CD4-positive, alpha-beta T cell (primary cell): ENCODE measurements at places on chromosomes 2 and 18. TPM values are rescaled to one million over a fixed set of nuclear protein-coding genes. Genes with fewer than 3 reads are reported as not detected.

The CNDP1 gene
- total RNA-seq: 0.25 TPM

- no peaks in the 10 kb centered on the region for H3K36me3 ChIP-seq
- no peaks in the 10 kb centered on the region for H3K27me3 ChIP-seq
- peaks cover under 1% of the 10 kb centered on the region for H3K4me1 ChIP-seq
- no peak overlapping the region for H3K27ac ChIP-seq
- no peak for DNase-seq
These were observed 47.8 kb upstream of the SLC4A10 start for GRCh38 chr2:161576421-161576820.

The SLC11A1 gene
- 6.3 TPM for total RNA-seq

DNA sequence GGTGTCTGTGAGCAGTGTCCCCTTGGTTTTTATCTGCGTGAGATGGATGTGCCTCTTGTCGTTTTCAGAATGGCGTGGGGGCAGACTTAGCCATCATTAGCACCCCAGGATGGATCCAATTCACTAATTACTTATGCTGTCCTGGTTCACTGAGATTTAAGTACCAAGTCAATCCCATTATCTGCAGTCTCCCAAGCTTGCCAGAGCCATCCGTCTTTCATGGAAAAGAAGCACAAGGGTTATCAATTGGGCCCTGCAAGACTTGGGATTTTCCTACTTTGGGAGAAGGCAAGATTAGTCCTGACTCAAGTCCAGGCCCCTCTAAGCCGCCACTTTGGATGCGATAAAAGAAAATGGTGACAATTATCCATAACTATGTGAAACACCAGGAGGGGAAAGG is 404.0 kb downstream of the TMEM182 start:
- no peak for DNase-seq
- H3K27me3 ChIP-seq: no peaks in the 10 kb centered on the region
- H3K4me3 ChIP-seq: no peak overlapping the region
- no peaks in the 10 kb centered on the region for H3K4me1 ChIP-seq

The CYP20A1 gene
- 21.9 TPM for total RNA-seq

The FNDC4 gene
- total RNA-seq: not detected

DNA sequence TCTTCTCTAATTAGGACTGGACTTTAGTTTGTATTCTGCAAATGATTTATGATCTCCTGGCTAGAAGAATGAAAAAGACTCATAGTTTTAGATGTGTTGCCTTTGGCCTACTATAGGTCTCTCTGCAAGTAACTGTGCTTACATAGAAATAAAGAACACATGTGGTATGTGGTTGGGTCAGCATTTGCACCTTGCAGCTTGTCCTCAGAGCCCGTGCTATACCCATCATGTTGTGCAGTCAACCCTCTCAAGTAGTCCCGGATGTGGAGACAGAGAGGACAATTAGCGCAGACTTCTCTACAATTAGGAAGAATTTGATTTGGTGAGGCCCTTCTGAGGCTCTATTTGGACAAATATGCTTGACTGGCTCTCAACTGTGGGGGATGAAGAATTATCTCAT is 203.7 kb upstream of the ITGA4 start:
- no peaks in the 10 kb centered on the region for H3K27me3 ChIP-seq
- no peak overlapping the region for H3K4me3 ChIP-seq
- no peak for DNase-seq
- H3K4me1 ChIP-seq: peaks cover 7% of the 10 kb centered on the region

- H3K27me3 ChIP-seq: no peaks in the 10 kb centered on the region
- no peak overlapping the region for H3K27ac ChIP-seq
These were observed 122.8 kb downstream of the TMEM200C start for GRCh38 chr18:5772306-5773105.

GRCh38 chr2:118921646-118922045 is 20.3 kb upstream of the MARCO start:
- no peaks in the 10 kb centered on the region for H3K4me1 ChIP-seq
- no peaks in the 10 kb centered on the region for H3K36me3 ChIP-seq
- DNase-seq: no peak
- no peak overlapping the region for H3K27ac ChIP-seq
- H3K27me3 ChIP-seq: no peaks in the 10 kb centered on the region

The AMER3 gene
- not detected for total RNA-seq

DNA sequence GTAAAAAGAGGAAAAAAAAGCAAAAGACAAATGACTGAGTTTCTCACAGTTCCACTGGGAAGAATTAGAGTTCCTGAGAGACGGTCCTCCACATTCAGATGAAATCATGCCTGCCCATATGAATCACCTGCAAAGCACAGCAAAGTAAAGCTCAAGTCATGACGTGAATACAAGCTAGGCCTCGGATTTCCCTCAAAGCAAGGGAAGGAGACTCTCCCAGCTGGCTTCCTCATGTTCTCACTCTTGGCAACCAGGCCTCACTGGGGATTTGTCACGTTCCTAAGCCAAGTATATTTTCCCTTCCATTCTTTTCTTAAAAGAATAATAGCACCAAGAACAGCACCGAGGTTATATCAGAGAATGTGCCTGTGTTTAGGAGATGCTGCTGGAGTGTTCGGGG is 47.0 kb downstream of the CYP27C1 start:
- H3K4me3 ChIP-seq: no peak overlapping the region
- DNase-seq: no peak
- H3K4me1 ChIP-seq: no peaks in the 10 kb centered on the region
- H3K27ac ChIP-seq: no peak overlapping the region
- no peaks in the 10 kb centered on the region for H3K27me3 ChIP-seq

- H3K36me3 ChIP-seq: no peaks in the 10 kb centered on the region
- H3K4me1 ChIP-seq: no peaks in the 10 kb centered on the region
- H3K27ac ChIP-seq: no peak overlapping the region
- no peak for DNase-seq
These were observed 135.9 kb downstream of the TPGS2 start for GRCh38 chr18:36692921-36693332.

The CMPK2 gene
- 7.6 TPM for total RNA-seq

DNA sequence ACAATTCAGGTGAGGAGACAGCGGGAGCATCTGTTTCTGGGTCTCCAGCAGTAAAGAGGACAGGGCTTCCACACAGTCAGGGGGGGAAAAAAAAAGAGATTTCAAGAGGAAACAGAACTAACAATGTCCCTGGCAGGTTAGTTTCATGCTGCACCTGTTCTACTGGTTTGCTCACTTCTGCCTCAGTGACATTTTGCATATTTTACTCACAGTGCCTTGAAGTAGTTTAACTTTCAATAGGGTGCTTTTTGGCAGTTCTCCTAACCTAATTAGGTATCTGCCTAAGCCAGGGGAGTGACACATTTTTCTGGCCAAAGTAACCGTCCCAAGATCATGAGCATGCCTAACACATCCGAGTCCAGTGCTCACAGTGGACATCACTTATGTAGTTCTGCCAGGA is 109.0 kb upstream of the ALK start:
- H3K36me3 ChIP-seq: no peaks in the 10 kb centered on the region
- H3K4me3 ChIP-seq: no peak overlapping the region
- H3K4me1 ChIP-seq: no peaks in the 10 kb centered on the region
- H3K27ac ChIP-seq: no peak overlapping the region
- DNase-seq: no peak

- H3K4me3 ChIP-seq: no peak overlapping the region
- H3K27ac ChIP-seq: no peak overlapping the region
- no peak for DNase-seq
- no peaks in the 10 kb centered on the region for H3K36me3 ChIP-seq
- H3K27me3 ChIP-seq: peaks cover 3% of the 10 kb centered on the region
- no peaks in the 10 kb centered on the region for H3K4me1 ChIP-seq
These were observed 117.3 kb downstream of the GALR1 start for GRCh38 chr18:77366720-77367641.

GRCh38 chr2:58186501-58186900 is 54.6 kb downstream of the FANCL start:
- no peaks in the 10 kb centered on the region for H3K36me3 ChIP-seq
- no peak overlapping the region for H3K27ac ChIP-seq
- H3K27me3 ChIP-seq: no peaks in the 10 kb centered on the region

The ADAM23 gene
- total RNA-seq: 7.7 TPM

- no peak overlapping the region for H3K4me3 ChIP-seq
- H3K27ac ChIP-seq: no peak overlapping the region
- no peaks in the 10 kb centered on the region for H3K4me1 ChIP-seq
- DNase-seq: no peak
These were observed 287.9 kb upstream of the PKDCC start for GRCh38 chr2:41759880-41760279.

- H3K4me1 ChIP-seq: peaks cover 8% of the 10 kb centered on the region
- no peaks in the 10 kb centered on the region for H3K36me3 ChIP-seq
- H3K27ac ChIP-seq: no peak overlapping the region
- H3K4me3 ChIP-seq: no peak overlapping the region
- no peak for DNase-seq
These were observed 8.6 kb downstream of the SH3RF3 start for GRCh38 chr2:109137616-109138015.

The ALPI gene
- not detected for total RNA-seq

The USP40 gene
- 7.2 TPM for total RNA-seq
